ENCODE measurements at places on chromosomes 1 and 21.

- no peak for DNase-seq
These were observed 976 bp downstream of the SSBP3 start for GRCh38 chr1:54404939-54405897.

DNA sequence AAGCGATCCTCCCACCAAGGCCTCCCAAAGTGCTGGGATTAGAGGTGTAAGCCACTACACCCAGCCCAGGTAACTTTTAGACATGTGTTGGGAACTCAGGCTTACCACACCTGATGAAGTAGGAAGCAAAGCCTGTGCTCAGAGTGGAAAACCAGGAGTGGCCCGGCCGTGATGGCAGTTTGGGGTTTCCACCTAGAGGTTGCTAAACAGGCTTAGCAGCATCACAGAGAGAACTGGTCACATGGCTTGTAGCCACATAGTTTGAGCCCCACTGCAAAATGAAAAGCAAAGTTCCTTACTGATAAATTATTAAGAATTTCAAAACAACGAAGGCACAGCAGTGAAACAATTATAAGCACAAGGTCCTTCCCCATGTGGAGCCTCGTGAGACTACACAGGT, 142.6 kb upstream of the CXADR start:
- no peak for DNase-seq

GRCh38 chr21:33240404-33240803, 10.7 kb downstream of the IFNAR2 start:
- DNase-seq, result no peak

- no peak for DNase-seq
These were observed 13.9 kb upstream of the CPT2 start for GRCh38 chr1:53182716-53183094.

- DNase-seq, result no peak
These were observed 28.1 kb upstream of the KDM4A start for GRCh38 chr1:43621861-43622260.

DNA sequence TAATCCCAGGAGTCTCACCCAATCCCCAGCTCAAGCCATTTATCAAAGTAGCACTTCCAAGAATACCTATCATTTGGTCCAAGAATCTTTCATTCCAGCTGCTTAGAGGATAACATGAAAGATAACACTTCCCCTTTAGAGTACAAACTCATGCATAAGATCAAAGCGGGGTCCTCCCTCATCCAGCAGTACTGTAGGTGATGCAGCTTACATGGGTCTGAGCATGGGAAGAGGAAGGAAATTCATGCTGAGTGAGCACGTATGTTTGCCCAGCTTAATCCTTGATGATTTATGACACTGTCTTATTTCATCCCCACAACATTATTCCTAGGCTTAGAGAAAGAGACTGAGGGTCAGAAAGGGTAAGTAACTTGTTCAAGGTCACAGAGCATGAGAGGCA, 167.1 kb upstream of the GJB5 start:
- no peak for DNase-seq

- no peak for DNase-seq
These were observed 2.2 kb downstream of the S100A13 start for GRCh38 chr1:153624965-153625611.

GRCh38 chr1:244324176-244324883, 127.4 kb downstream of the ADSS2 start:
- DNase-seq, result no peak

DNA sequence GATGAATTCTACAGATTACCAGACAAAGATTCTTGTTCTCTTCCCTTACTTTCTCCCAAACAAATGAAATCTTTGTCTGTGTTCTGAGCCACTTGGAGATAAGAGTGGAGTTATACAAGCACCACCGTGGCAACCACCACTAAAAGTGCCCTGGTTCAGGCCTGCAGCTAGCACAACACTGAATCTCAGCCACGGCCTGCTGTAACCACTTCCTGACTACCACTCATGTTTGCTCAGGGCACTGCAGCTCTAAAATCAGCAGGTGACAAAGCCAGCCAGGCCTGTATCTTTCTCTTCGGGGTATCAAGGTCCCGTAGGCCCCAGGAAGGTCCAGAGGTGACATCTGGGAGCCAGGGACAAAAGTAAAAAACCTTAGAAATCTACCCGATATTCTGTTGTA, 3.2 kb upstream of the OR2T6 start:
- no peak for DNase-seq

GRCh38 chr1:103917795-103918194, 168.1 kb downstream of the AMY1C start:
- DNase-seq, result no peak
